ENCODE measurements at places on chromosomes 12 and 14.

DNA sequence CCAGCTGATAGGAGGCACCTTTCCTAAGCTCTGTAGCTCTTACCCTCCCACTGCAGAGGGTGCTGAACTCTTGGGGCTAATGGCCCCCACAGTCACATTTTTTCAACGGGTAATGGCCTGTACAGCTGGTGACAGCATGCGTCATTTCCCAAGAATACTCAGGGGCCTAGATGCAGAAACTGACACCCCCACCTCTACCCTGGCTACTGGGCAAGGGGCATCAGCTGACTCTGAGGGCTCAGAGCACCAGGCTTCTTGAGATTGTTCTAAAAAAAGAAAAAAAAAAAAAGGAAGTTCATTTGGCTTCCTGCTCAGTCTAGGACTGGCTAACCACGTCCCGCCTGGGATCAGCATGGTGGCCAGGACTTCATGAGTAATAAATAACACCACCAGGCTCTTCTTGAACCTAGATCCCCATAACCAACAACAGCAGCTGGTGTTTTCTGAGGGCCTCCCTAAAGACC, 35.2 kb downstream of the ZFP36L1 start:
- DNase-seq: no peak

GRCh38 chr14:75217508-75218206, 41.2 kb upstream of the TMED10 start:
- no peak for DNase-seq

GRCh38 chr12:115388139-115388538, 704.2 kb upstream of the TBX3 start:
- no peak for DNase-seq

DNA sequence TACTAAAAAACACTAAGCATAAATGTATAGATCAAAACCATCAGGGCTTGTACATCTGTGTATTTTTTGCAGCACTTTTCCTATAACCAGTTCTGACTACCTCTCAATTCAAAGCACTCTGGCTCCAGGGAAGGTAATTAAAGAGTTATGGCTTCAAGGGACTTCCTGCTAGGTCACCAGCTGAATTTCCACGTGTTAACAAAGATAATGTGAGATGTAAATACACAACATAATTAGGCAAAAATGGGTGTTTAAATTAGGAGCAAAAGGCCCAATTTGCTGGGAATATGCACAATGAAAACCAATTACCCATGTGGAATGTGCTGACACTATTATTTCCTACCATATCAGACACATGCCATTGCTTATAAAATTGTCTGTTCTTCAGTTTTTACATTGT, 513.4 kb upstream of the FLRT2 start:
- DNase-seq: no peak

DNA sequence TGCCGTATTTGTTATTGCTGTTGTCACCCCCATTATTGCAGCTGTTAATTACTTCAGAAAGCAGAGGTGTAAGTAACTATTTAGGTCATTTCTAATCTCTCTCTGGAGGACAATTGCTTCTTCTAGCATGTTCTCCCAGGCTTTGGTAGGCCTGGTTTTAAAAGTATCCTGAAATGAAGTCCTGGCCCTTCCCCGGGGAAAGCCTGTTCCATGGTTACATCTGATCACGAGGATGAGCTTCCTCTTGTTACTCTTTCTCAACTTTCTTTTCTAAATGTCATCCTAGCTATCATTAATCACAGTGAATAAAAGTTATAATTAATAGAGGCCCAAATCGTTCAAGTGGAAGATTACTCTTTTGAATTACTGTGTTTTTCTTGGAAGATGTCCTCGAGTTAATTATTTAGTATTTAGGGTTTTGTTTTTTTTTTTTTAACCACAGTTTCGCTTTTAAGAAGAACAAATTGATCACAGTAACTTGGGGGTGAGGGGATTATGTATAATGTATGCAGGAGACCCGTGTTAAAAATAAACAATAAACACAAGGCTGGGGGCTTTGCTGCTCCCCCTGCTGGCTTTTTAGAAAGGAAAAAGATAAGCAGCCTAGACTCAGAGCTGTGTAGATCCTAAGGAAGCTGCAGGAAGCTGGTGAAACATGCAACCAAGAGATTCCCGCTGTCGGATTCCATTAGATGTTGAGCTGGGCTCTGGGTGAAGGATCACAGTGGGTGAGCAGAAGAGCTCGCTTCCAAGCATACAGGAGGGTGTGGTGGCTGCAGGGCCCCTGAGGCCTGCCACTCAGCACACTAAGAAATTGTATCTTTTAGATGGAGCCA, 420.1 kb downstream of the FUT8 start:
- DNase-seq: no peak

DNA sequence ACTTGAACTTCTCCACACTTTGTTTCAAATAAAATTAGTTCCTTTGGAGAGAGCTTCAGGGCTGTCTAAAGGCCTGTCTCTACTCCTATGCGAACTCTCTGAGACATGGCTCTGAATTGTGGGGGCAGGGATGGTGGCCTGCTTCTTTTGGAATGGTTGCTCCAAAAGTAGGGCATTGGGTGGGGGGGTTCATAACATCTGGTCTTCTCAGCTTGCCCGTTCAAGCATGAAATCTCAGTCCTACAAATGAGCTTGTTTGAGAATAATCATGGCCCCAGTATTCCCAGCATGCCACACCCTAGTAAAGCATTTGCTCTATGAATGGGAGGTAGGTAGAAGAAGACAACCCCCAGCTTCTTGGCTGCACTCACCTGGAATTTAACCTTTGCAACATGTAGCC, 6.7 kb downstream of the GPR135 start:
- DNase-seq: no peak

GRCh38 chr12:108000111-108000510, 129.0 kb upstream of the WSCD2 start:
- DNase-seq: no peak

- DNase-seq: no peak
Measured at GRCh38 chr14:99099051-99099787, 172.8 kb downstream of the BCL11B start.

DNA sequence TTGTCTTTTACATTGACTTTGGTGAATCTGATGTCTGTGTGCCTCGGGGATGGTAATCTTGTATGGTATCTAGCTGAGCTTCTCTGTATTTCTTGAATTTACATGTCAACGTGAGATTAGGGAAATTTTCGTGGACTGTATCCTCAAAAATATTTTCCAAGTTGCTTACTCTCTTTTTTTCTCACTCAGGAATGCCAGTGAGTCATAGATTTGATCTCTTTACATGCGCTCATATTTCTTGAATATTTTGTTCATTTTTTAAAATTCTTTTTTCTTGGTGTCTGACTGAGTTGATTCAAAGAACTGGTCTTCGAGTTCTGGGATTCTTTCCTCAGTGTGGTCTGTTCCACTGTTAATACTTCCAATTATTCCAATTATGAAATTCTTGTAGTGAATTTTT, 207.7 kb downstream of the RAD51B start:
- no peak for DNase-seq

GRCh38 chr14:86990396-86990795, 1002.6 kb downstream of the GALC start:
- no peak for DNase-seq

- DNase-seq: no peak
Measured at GRCh38 chr12:99911967-99912366, 72.8 kb downstream of the ANKS1B start.

- no peak for DNase-seq
Measured at GRCh38 chr12:27971121-27971489, 1.4 kb downstream of the PTHLH start.

GRCh38 chr12:66852091-66852490, 173.2 kb upstream of the GRIP1 start:
- DNase-seq: no peak

DNA sequence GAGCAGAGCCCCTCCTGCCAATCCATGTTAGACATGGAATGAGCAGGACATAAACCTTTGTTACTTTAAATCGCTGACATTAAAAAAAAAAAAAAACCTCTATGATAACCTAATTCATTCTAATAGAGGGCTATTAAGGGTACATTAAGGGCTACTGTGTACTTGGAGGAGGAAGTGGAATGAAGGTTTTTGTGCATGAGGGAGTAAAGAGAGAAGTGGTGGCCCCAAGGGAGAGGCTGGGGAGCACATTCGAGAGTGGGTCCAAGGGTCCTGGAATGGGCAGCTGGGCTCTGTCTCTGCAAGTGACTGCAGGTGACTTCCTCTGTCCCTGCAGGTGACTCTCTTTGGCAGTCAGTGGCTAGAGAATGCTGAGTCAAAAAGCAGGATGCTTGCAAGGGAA, 32.1 kb upstream of the PTGDR start:
- DNase-seq: no peak

- no peak for DNase-seq
Measured at GRCh38 chr12:130339951-130340350, 2.3 kb downstream of the PIWIL1 start.

GRCh38 chr14:67457782-67458181, 30.7 kb downstream of the TMEM229B start:
- peak; percentile 43 for DNase-seq

- DNase-seq: peak; percentile 68
Measured at GRCh38 chr12:49055978-49056754, 4.4 kb downstream of the KMT2D start.

DNA sequence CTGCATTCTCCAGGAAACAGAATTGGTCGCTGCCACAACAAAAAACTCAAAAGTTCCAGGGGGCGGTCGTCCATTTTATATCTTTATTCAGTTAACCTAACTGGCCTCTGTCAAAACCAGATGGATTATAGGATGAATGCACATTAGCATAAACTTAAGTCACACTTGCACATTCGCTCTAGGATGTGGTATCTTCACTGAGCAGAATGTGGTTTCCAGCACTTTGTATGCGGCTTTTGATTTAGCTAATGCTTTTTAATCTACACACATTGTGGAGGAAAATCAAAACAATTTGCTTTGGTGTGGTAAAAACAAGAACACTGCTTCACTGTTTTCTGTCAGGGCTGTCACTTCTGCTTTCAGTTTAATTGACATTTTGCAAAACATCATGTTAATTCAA, 4.5 kb downstream of the TAS2R50 start:
- DNase-seq: no peak

DNA sequence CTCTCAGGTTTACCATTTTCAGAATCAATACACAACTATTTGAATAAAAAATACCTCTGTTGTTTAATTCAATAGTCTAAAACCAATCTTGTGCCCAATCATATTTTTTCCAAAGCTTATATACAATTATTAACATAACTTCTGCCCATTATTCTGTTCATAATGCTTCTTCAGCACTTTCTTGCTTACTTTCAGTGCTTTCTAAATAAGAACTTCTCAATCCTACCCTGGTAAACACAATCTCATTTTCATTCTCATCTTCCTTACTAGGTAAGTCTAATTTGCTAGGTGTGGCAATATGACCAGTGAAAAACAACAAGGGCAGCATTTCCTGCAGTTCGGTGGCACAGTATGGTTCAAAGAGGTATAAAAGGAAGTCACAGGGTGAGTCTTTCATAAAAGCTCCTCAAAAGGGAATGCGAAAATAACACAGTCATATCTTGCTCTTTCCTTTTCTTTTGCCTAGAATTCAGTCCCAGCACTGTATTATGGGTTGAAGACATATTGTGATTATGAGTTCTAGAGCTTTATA, 103.5 kb downstream of the FOXG1 start:
- DNase-seq: no peak

DNA sequence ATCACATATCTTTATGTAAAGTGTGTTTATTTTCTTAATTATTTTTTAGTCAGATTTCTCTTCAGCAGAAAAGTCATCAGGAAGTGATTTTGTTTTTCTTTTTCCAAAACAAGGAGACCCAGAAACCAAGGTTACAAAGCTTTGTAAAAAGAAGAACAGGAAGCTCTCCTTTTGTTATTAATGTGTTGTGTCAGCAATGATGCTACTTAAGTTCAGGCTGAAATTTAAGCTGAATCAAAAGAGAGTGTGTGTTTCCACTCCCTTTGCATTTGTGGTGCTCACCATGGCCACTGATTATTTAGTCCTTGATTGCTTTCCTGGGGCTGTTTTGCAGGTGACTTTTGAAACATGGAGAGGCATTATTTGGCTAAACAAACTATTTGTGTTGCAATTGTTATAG, 155.3 kb upstream of the ATP2B1 start:
- no peak for DNase-seq

- DNase-seq: no peak
Measured at GRCh38 chr12:93813186-93813585, 136.0 kb downstream of the CRADD start.

- no peak for DNase-seq
Measured at GRCh38 chr12:92257261-92257660, 111.6 kb upstream of the BTG1 start.

DNA sequence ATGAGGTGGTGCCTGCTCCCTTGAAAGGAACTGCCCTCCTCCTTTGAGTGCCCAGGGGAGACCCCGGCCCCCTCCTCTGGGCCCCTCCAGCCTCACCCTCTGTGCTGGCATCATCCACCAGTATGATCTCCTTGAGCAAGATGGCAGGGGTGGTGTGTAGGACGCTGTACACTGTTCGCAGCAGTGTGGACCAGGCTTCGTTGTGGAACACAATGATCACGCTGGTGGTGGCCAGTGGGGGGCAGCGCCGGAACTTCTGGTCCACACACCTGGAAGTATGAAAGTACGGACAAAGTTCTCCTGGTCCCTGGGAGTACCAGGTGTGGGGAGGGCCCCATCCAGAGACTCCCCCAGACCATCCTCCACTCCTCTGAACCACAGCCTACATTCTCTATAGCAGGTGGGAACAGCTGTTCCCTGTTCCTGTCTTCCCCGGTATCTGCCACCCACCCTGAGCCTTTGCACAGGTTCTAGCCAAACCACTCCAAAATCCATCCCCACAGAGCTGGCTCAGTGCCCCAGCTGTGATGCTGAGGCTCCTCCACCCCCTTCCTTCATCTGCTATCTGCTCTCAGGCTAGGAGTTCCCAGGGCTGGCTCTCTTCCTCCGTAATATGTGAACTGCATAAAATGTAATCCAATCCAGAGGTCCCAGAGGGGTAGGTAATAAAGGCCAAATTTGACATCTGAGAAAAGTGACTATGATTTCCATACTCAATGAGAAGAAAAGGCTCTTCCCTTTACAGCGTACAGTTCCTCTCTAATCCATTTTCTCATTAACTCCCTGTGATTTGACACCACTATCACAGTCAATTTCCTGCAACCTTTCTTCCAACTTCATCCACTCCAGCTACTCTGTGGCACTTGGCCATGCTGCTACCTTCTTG, 13.9 kb downstream of the GALNT6 start:
- DNase-seq: no peak

DNA sequence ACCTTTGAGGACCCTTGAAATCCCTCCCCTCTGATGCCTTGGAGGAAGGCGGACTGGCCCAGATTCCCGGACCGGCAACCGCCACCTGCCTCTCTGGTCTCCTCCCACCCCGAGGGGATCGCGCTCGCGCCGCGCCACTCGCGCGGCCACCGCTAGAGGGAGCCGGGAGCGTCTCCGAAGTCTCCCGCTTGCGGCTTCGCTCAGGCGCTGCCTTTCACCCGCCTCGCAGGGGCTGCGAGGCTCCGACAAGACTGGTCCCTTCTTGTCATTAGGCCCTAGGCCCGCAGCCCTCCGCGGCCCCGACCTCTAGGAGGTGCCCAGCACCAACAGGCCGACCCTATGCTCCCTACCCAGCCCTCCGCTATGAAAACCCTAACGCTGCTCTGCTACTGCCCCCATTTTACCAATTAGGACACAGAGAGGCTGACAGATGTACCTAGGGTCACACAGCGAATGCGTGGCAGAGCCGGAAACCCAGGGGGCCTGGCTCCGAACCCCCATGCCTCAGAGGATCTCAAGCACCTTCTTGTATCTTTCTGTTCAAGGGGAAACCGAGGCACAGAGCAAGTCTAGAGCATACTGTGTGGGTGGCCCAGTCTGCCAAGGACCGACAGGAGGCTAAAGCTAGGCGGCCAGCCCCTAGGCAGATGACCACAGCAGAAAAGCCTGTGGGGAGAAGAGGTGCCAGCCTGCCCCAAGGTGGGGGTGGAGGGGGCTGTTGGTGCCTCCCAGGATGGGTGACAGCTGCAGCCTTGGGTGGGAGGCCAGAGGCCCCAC, 21.4 kb upstream of the VSX2 start:
- peak; percentile 84 for DNase-seq
